ENCODE measurements at places on chromosomes 4 and X. TPM values are rescaled to one million over a fixed set of nuclear protein-coding genes. Genes with fewer than 3 reads are reported as not detected.

The CFI gene
- total RNA-seq: 4.2 TPM

GRCh38 chr4:77861495-77861894 lies 1.1 kb upstream of the MRPL1 start:
- DNase-seq: no peak

DNA sequence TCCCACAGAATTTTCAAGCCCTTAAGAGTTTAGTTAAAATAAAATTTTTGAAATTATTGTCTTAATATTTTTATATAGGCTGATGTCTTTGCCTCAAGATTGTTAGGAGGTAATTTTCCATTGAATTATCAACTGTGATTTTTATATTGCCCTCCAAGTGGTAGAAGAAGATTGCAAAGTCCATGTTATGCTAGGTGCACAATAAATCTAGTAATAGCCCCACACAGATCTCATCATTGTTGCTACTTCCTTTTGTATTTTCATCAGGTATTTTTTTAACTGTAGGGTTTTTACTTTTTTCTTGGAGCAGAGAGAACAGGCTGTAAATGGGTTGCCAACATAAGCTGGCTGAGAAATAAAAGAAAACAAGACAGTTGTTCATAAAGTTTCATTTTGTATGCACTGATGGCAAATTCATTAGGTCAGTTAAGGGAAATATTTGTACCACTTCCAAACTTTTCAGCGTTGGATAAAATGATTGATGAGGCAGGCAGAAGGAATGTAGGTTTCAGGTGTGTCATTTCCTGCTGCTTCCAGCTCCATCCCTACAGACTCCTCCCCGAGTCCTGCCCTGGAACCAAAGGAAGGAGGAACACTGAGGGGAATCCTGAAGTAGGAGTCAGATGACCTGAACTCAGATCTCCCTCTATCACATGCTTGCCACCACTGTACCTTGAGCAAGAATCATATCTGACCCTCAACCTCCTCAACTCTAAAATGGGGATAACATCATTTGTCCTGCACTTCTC lies 105.5 kb downstream of the PRRG1 start:
- peak; percentile 35 for DNase-seq

- no peak for DNase-seq
Measured at GRCh38 chr4:126794363-126794762, 838.4 kb upstream of the INTU start.

DNA sequence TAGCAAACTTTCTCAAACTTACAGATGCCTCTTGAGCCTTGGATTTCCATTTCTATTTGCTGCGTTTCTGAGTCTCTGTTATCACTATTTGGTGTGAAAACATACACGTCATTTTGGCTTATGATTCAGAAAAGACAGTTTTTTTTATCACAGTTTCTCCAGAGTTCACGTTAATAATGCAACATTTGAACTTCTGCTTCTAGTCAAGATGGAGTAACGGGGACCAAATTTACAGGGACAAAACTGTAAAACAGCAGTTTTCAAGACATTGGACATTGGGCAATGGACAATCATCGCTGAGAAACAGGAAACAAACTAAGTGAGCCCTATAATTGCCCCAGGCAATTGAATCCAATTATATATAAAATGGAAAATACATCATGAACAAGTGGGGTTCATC lies 36.2 kb upstream of the TASL start:
- no peak for DNase-seq
